ENCODE measurements at places on chromosomes 4 and X. TPM values are rescaled to one million over a fixed set of nuclear protein-coding genes. Genes with fewer than 3 reads are reported as not detected.

Gene PPID
- total RNA-seq = 50.3 TPM

Gene ZBTB49
- total RNA-seq = 3.7 TPM

Gene CCDC149
- total RNA-seq = 11.0 TPM

Gene KLF8
- total RNA-seq = 0.51 TPM

Gene GEMIN8
- total RNA-seq = 3.1 TPM

Gene ADGRG2
- total RNA-seq = 0.63 TPM

Gene NKAP
- 2.9 TPM for total RNA-seq

Gene NALF2
- 0.51 TPM for total RNA-seq

Gene GPR82
- not detected for total RNA-seq

Gene CFAP299
- total RNA-seq = not detected

Gene SPANXB1
- total RNA-seq = 131 TPM

Gene GPR34
- total RNA-seq = not detected

Gene ASB11
- not detected for total RNA-seq

Gene TLL1
- total RNA-seq = not detected

Gene TDO2
- total RNA-seq = 2.4 TPM

Gene PAGE5
- total RNA-seq = 326 TPM

Gene H2BW2
- not detected for total RNA-seq

Gene BEX1
- 37.9 TPM for total RNA-seq

- no peak for DNase-seq
Observed at GRCh38 chr4:6307891-6308290, 38.2 kb downstream of the WFS1 start.

GRCh38 chr4:5524446-5525299, 183.7 kb downstream of the EVC2 start:
- DNase-seq = peak; percentile 79

DNA sequence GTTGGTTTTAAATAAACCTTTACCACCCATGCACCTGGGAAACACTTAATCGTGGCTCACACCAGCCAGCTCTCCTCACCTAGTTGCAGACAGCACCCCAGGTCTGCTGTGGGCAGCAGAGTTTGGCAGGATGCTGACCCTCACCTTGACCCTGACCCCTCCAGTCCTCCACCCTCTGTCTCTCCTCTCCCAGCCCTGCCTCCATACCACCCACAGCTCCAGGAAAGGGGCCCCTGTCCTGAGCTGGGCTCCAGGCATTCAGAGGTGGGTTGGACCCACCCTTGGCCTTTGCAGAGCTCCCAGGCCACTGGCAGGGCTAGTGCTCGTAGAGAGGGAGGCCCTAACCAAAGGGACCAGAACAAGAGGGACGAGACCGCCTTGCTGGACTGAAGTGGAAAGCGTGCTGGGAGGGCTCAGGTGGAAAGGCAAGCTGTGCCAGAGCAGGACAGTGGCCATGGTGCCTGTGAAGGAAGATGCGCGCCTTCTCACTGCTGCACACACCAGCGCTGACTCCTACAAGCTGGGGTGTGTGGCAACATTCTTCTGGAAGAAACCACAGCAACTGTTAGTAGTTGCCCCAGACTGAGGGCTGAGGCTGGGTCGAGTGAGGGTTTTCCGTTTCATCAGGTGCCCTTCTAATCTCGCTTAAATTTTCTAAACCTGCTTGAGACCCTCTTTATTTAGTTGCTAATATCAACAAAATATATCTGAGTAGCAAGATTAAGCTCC, 10.7 kb upstream of the S100P start:
- DNase-seq = no peak

DNA sequence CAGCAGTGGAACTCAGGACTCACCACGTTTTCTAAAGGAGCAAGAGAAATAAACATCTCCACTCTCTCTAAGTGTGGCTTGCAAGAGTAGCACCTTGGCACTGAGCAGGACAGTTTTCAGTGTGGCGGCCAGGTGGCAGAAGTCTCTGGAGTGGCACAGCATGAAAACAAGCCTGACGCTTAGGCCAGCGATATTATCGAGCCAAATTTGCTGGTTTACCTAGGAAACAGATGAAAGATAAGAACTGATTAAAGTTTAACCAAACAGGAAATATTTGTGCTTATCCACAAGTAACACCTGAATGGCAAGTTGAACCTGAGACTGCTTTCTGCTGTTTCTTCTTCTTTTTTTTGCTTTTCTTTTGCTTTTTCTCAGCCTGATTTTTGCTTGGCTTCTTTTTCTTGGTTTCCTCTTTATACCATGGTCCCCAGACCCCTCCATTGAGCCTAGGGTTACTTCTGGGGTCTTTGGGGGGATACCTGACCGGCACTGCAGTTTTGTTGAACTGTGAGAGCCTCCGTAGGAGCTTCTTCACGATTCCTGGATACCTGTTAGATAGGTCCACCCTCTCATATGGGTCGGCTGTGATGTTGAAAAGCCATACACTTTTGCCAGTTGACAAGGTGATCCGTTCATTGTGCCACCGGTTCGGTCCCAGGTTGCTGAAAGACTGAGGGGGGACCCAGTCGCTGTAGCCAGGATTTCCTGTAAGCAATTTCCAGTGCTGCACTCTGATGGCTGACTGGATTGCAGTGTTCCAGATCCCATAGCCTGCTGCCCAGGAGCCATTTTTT, 77.3 kb downstream of the ARSJ start:
- DNase-seq = no peak

- DNase-seq = no peak
Observed at GRCh38 chr4:14308229-14308651, 680.7 kb upstream of the BOD1L1 start.

DNA sequence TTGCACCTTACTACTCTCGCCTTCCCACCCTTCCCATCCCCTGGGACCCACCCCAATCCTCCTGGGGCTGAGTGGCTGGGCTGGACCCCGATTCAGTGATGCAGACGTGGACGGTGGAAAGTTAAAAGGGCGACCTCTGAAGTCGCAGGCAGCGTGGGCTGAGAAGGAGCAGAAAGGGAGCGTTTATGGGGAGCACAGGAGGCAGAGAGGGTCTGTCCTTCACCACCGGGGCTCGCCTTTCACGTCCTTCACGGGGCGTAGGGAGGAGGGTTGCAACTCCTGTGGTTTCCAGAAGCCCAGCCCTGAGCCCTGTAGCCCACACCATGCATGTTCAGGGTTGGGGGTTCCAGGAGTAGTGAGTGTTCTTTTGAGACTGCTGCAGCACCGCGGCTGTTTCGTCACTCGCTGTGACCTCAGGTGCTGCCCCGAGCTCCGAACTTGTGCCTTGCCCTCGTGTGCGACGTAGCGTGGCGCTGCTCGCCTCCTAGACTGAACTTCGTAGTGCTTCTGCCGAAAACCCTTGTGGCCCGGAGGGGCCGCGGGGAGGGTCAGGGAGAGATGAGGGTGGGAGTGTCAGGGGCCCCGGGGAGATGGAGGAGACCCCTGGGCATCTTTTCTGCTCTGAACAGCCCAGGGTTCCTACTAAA, 1.6 kb downstream of the NHS start:
- DNase-seq = peak; percentile 21

DNA sequence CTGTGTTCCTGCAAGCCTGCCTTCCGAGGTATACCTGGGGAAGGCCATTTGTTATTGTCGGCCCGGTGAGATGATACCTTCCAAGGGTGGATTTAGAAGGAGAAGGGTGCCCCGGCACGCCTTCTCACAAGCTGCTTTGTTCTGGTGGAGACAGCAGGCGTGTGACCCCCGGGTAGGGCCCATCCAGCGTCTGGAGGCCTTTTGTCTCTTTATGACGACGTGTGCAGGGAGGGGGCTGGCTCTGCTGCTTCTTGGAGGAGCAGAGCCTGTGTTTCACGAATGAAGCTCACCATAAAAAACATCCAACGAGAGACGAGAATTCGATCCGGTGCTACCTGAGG, 45.3 kb downstream of the SHOX start:
- DNase-seq = no peak

- no peak for DNase-seq
Observed at GRCh38 chrX:110159865-110160264, 157.0 kb downstream of the TMEM164 start.

DNA sequence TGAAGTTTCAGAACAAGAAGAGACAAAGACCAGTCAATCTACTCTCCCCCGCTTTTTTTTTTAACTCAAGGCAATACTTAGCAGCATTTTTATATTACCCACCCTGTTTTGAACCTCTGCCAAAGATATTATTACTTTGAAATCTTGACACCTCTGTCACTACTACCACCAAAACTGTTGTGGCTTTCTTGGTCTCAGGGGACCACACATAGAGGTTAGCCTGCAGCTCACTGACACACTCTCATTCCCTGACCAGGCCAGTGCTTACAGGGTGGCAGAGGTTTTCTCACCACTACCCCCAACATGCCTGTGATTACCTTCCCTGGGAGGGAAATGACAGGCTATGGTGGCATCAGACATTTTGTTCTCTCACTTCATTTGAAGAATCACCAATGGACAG, 137.4 kb upstream of the STIM2 start:
- no peak for DNase-seq

GRCh38 chrX:133847340-133847994, 137.9 kb downstream of the GPC3 start:
- no peak for DNase-seq

DNA sequence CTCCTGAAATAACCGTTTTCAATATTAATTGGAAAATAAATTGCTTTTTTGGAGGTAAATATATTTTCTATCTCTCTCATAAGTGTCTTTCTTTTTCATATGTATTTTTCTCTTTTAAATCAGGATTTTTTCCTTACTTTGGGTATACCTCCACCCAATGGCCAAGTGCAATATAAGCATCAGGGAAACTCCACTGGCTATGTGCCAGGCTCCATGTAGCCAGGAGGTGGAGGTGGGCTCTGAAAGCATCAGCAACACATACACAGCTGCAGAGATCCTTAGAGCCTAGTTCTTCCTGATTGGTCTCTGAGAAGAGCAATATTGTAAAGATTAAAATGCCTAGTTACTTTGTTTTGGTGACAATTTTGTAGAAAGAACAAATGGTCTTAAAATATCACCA, 3.4 kb downstream of the GABRA2 start:
- DNase-seq = no peak

DNA sequence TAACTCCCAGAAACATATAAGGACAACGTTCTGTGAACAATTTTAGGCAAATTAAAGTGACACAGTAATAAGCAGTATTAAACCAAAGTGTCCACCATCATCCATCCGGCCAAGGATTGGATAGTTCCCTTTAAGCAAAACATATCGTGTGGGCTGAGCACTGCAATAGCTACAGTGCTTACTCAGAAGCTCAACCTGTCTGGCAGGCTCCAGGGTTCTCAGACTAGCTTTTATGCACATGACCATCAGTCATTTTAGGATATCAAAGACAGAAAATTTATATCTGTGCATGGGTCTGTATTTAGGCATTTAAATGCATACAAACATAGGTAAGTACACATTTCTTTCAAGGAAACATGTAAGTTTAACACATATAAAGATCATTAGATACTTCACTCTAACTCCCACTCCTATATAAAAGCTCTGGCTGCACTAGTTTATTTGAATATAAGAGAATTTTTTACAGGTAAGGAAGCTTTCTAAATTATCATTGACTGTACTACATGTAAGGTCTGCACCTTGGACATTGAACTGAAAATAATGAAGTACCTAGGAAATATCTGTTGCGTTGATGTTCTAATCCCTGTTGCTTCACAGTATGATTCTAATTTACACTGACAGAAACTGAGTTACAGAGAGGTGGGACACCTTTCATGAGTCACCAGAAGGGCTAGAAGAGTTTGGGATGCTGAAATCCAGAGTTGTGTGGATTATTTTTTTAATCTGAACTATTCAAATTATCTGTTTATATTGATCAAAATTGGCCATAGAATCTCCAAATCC, 67.6 kb downstream of the ELOVL6 start:
- DNase-seq = no peak

DNA sequence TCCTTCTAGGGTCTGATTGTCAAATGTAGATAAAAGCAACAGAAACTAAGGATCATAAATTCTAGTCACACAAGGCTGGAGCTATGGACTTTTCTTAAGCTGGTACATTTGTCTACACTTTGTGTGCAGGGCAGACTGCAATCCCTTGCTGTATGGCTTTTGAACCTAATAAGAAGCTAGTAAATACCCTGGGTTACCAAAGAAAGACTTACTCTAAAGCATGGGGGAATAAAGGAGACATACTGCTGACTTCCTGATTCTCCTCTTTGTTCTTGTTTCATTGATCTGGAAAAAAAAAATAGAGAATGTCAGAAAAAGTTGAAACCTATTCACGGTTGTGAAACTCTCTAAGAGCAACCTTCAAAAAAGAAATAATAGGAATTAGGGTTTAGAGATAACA, 216.6 kb upstream of the TLL1 start:
- DNase-seq = no peak

DNA sequence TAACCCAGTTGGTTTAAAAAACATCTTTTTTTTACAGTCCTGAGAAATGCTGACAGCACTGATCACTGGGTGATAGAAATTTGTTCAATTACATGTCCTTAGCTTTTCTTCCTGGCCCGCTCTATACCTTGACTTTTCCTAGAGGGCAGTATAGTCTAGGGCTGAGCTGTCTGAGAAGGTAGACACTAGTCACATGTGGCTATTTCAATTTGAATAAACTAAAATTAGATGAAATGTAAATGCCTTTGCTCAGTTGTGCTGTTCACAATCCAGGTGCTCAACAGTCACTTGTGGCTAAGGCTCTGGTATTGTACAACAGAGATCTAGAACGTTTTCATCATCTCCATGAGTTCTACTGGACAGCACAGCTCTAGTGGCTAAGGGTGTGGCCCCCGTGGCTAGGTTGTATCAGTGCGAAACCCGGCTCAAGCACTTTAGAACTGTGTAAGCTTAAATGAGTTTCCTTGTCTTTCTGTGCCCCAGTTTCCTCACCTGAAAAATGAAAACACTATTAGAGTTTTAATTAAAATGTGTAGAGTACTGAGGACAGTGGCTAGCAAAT, 111.6 kb upstream of the WDR17 start:
- DNase-seq = no peak

DNA sequence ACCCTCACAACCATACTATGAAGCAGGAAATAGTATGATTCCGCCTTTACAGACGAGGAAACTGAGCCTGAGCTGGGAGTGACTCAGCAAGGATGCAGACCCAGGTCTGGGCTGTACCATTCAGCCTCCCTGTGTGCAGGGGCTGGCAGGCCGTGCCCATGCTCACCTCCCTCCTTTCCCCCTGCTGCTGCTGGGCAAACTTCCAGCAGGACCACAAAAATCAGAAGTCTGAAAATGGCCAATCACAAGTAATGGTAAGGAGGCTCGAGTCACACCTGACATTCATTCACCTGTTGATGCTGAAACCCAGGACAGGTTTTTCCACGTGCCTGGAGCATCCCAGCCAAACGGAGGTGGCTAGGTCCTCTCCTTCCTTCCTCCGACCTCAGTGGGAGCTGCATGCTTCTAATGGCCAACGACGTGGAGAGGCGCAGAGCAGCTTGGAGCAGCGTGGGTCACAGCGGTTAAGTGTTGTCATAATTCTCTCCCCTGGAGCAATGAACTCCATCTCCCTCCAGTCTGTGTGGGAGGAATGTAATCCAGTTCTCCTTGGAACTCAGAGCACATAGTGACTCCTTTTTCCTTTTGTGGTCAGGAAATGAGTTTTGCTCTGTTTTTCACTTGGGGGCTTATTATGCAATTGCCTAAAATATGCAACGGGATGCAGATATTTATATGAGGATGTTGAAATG, 371.7 kb downstream of the BCOR start:
- peak; percentile 63 for DNase-seq

DNA sequence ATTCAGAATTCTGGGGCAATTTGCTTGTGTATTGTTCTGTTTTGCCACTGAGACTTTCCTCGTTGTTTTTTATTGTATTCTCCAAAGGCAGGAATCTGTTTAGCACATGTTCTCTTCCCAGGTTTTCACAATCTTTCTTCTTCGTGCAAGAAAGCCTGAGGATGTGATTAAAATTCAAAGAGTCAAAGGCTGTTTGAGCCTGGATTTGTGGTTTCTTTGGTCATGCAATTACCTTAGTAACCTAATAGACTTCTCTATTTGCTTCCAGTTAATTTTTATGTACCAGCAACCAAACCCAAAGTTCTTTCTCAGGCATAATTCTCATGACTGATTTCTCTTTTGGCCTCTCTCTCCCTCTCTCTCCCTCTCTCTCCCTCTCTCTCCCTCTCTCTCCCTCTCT, 1420.1 kb upstream of the TENM3 start:
- no peak for DNase-seq

All from Daoy (cell line).